ENCODE measurements at places on chromosomes 2 and 18. TPM values are rescaled to one million over a fixed set of nuclear protein-coding genes. Genes with fewer than 3 reads are reported as not detected.

Gene HOXD13
- total RNA-seq, result not detected

Gene LHCGR
- not detected for total RNA-seq

Gene YES1
- 43.1 TPM for total RNA-seq

Gene CYP26B1
- total RNA-seq, result 2.5 TPM

Gene OTOF
- total RNA-seq, result not detected

Gene DSC3
- total RNA-seq, result 0.09 TPM

Gene SERPINB11
- not detected for total RNA-seq

Gene UGT1A4
- not detected for total RNA-seq

Gene GAREM1
- 5.5 TPM for total RNA-seq

Gene GPR17
- total RNA-seq, result not detected

Gene IL1RL1
- 4.9 TPM for total RNA-seq

Gene CDH2
- 64.1 TPM for total RNA-seq

Gene IL36G
- total RNA-seq, result not detected

Gene PMAIP1
- total RNA-seq, result 18.2 TPM

Gene TMEM182
- total RNA-seq, result not detected

Gene ALK
- 0.27 TPM for total RNA-seq

Gene CD8B2
- total RNA-seq, result not detected

Gene TSHZ1
- 5.2 TPM for total RNA-seq

Gene COX5B
- 198 TPM for total RNA-seq

Gene ZNF396
- 2.0 TPM for total RNA-seq

Gene INPP5D
- 0.98 TPM for total RNA-seq

Gene SERPINB3
- total RNA-seq, result not detected

Gene ASB18
- total RNA-seq, result not detected

Gene ONECUT2
- total RNA-seq, result under 0.01 TPM

Gene C2orf15
- total RNA-seq, result not detected

Gene PLCD4
- total RNA-seq, result 1.2 TPM

Gene EMILIN1
- 81.3 TPM for total RNA-seq

Gene IL36B
- total RNA-seq, result not detected

Gene CEBPZOS
- total RNA-seq, result 27.6 TPM

Gene CYBRD1
- total RNA-seq, result 412 TPM

Gene CDKL4
- 0.90 TPM for total RNA-seq

Gene TET3
- total RNA-seq, result 2.4 TPM

Gene TLX2
- total RNA-seq, result not detected

Gene SLC19A3
- 1.6 TPM for total RNA-seq

Gene C2orf78
- total RNA-seq, result not detected

Gene CCDC138
- 8.5 TPM for total RNA-seq

Gene FBXO15
- 0.49 TPM for total RNA-seq

Gene OST4
- 300 TPM for total RNA-seq

Gene TAF4B
- total RNA-seq, result 3.6 TPM
